ENCODE measurements at places on chromosomes 13 and 19.

DNA sequence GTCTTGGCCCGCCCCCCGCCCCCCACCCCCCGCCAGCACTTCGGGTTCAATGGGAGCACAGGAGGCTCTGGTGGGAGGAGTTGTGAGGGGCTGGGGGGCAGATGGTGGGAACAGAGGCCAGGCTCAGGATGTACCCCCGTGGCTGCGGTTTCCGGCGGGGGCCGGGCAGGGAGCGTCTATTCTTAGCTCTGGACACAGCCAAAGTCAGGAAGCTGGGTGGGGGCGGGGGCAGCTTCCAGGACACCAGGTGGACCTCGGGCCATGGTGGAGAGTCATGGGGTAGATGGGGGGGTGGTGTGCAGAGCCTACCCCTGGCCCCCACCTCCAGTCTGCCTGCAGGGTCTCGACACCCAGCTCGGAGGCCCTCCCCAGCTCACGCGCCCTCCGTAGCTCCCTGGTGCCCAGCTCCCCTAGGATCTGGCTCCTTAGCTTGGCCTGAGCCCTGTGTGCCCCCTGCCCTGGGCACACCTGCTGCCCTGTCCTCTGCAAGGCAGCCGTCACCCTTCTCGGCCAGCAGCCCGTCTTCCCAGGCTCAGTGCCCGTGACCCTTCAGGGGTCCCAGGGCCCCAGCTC is 2.2 kb upstream of the TBXA2R start:
- no peak for ATAC-seq

DNA sequence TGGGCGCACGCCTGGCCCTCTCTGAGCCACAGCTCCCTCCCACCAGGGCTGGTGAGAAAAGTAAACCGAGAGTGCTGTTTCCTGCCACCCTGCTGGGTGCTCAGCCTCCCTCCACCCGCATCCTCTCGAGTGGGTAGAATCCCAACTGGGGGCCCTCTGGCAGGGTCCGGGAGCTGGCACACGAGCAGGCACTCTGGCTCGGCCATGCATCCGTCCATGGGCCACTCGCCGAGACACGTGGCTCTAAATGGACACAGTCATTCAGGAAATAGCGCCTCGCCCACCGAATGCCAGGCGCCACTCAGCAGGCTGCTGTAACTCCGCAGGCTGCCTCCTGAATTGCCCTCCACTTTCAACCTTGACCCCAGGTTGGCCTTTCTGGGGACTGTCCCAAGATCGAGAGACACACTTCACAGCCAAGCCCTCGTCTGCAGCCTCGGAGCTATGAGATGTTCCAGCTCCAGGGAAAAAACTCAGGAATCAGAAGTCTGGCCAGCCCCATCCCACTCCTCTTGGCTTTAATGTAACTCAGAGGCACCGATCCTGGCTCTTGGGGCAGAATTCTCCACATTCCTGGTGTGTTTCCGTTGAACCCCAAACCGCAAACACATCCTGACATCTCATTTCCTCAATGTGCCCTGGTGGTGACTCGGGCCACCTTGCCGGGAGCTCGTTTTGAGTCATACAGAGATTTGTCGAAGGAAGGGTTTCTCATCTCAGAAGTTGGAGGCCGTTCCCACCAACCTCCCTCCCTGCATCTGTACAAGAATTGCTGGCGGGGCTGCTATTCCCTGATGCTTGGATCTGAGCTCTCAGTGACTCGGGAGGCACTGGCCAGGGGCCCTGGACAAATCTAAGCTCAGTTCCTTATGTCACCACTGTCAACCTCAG is 14.1 kb downstream of the KLF2 start:
- ATAC-seq = peak; percentile 51

GRCh38 chr13:77857531-77858209 is 61.0 kb downstream of the EDNRB start:
- no peak for ATAC-seq

DNA sequence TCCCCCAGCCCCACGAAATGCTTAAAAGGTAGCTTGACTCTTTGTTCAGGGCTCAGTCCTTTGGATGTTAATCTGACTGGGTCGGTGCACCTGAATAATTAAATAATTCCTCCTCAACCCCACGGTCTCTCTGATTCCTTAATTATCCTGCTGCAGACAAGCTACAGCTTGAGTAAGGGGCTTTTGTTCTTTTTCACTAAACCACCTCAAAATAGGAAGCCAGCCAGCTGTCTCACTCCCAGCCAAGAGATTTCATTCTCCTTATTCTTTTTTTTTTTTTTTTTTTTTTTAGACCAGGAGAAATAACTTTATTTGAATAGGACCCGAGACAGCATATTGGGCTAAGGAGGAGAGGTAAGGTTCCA is 7.9 kb upstream of the FCGBP start:
- no peak for ATAC-seq

- ATAC-seq = no peak
These were observed 6.5 kb upstream of the PTOV1 start for GRCh38 chr19:49844138-49845095.

DNA sequence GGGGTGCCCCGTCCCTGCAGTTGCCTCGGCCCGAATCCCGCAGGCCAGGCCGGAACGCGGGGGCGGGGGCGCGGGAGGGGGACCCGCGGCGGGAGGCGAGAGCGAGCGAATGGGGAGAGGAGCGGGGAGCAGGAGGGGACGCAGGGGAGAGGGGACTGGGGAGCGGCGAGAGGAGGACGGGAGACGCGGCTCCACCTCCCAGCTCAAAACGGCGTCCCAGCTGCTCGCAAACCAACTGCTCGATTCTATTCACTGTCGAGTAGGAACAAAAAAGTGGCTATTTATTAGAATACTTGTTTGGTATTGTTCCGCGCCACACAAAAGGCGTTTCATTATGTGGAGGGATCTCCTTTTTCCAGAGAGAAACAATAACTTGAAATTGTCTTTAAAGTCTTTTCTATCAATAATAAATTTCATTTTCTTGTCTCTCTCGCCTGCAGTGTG is 10.6 kb upstream of the SOX1 start:
- no peak for ATAC-seq

DNA sequence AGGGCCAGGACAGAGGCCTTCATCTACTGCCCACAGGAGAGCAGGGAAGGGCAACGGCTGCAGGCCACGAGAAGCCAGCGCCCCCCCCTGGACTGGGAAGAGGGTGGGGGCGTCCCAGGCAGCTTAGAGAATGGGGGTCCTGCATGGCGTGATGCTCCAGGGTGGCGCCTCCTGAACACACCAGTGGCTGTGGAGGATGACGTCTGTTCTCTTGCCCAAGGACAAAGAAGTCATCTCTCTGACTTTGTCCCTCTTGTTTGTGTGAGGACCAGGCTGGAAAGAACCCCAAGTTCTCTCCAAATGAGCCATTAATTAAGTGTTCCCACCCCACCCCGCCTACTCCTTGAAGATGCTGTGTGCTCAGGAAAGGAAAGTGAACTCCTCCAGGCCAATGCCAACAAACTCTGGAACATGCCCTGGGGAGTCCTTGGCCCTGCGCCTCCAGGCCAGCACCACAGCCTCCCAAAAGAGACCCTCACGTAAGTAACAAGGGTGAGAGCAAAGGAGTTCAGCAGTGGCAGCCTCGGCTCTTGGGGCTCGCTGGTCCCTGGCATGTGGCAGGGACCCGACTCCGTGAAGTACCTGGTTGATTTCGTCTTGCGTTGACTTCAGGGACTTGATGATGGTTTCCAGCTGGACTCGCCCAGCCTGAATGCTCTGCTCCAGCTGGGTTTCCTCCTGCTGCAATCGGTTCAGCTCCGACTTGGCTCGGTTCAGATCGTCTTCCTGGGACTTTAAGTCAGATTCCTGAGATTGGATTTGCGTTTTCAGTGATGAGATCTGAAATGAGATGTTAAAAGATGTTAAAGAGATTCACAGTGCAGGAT is 68.4 kb downstream of the EPS15L1 start:
- ATAC-seq = no peak

Measured in activated CD4-positive, CD25-positive, alpha-beta regulatory T cell treated with anti-CD3 and anti-CD28 coated beads, Interleukin-2, amount 50 U/mL, for 24 hours (primary cell).